ENCODE measurements at places on chromosomes 7 and 10. TPM values are rescaled to one million over a fixed set of nuclear protein-coding genes. Genes with fewer than 3 reads are reported as not detected.

The MALSU1 gene
- 81.4 TPM for total RNA-seq

GRCh38 chr10:79026341-79026761 lies 42.4 kb upstream of the ZMIZ1 start:
- H3K4me3 ChIP-seq, result no peak overlapping the region
- H3K27ac ChIP-seq, result no peak overlapping the region

GRCh38 chr7:139725077-139725476 lies 52.7 kb downstream of the HIPK2 start:
- no peak for DNase-seq
- no peak overlapping the region for H3K27ac ChIP-seq
- H3K4me3 ChIP-seq, result no peak overlapping the region

DNA sequence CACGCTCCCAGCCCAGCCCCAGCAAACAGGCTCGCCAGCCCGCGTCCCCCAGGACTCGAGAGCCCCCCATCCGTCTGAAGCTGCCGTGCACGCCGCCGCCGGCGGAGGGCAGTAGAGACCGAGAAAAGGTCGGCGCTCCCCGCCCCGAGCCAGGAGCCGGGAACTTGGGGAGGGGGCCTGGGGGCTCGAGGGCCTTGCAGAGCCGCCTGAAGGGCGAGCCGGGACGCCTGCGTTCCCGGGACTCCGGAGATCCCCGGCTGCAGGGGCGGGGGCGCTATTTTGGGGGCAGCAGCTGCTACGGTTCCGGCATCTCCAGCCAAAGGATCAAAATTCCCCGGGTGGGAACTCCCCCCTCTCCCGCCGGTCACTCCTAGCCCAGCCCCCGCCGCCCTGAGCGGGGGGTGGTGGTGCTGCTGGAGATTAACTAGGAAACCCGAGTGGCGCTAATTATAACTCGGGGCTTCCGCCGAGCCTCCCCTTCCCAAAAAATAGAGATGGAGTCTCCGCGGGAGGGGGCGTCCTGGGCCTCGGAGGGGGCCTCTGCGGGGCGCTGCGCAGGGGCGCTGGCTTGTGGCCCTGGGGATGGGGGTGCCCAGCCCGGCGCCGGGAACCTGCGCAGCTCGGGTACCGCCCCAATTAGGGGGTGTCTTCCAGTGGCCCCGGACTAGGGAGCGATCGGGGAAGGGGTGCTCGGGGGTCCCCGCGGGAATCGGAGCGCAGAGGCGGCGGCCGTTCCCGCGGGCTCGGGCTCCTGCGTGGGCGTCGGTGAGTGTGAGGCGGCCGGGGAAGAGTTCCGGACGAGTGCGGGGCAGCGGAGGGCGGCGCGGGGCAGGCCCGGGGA lies 608 bp downstream of the ACHE start:
- H3K36me3 ChIP-seq, result no peaks in the 10 kb centered on the region
- DNase-seq, result peak; percentile 95
- H3K4me1 ChIP-seq, result peaks cover 32% of the 10 kb centered on the region
- no peak overlapping the region for H3K27ac ChIP-seq
- peak overlapping the region; percentile 58 for H3K4me3 ChIP-seq

The C10orf105 gene
- total RNA-seq, result 0.48 TPM

GRCh38 chr7:33107136-33108066 lies 1.8 kb downstream of the RP9 start:
- H3K27ac ChIP-seq, result no peak overlapping the region
- H3K27me3 ChIP-seq, result peaks cover 36% of the 10 kb centered on the region
- H3K36me3 ChIP-seq, result peaks cover 5% of the 10 kb centered on the region
- peaks cover 17% of the 10 kb centered on the region for H3K4me1 ChIP-seq
- peak overlapping the region; percentile 91 for H3K4me3 ChIP-seq

The PNLIPRP1 gene
- total RNA-seq, result 0.68 TPM

DNA sequence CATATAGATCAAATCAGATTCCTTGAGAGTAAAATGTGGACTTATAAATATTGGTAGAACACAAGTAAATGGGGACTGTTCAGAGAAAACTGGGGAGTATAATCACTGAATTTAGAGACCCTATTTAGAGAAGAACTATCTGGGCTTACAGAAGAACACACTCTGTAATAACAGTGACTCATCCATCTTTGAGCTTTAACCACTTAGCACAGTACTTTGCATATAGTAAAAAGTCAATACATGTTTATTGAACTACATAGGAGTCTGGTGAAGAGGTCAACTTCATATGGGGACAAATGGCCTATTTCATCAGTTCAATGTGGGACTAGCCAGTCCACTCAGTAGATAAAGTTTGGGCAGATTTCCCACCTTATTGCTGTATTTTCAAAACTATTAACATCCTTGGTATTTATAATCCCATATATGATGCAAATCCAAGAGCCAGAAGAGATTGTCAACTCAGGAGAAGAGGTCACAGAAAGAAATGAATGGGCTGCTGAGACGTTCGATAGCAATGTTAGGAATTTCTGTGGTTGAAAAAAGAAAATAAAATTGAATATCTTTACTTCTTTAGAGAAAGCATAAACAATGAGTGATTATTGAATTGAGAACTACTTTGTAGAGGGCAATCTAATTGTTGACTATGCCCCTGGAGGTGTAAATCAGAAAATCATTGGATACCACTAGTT lies 119.3 kb upstream of the CACNA2D1 start:
- no peaks in the 10 kb centered on the region for H3K36me3 ChIP-seq
- DNase-seq, result no peak
- no peak overlapping the region for H3K27ac ChIP-seq
- no peaks in the 10 kb centered on the region for H3K27me3 ChIP-seq

DNA sequence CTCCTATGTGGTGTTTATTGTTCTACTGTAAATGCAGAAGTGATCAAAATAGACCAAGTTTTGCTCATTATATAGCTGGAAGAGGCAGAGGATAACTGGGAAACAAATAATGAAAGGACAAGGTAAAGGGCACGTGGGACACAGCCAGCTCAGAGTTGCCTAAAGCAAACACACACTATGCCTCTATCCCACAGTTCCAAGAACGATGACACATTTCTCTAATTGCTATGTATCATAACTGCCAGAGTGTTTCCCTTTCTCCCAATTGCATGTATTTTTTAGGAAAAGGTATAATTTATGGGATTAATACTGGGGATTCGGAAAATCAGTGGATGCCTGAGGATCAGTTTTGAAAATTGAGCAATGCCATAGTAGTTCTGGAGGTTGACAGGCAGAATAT lies 49.0 kb downstream of the CCDC71L start:
- H3K4me3 ChIP-seq, result no peak overlapping the region
- DNase-seq, result no peak
- H3K27ac ChIP-seq, result no peak overlapping the region
- peaks cover 7% of the 10 kb centered on the region for H3K36me3 ChIP-seq

The ANLN gene
- 81.1 TPM for total RNA-seq

- H3K4me3 ChIP-seq, result no peak overlapping the region
- no peak for DNase-seq
- no peak overlapping the region for H3K27ac ChIP-seq
- H3K27me3 ChIP-seq, result no peaks in the 10 kb centered on the region
- no peaks in the 10 kb centered on the region for H3K4me1 ChIP-seq
- peaks cover 35% of the 10 kb centered on the region for H3K36me3 ChIP-seq
Observed at GRCh38 chr7:25116621-25117020, 8.4 kb downstream of the CYCS start.

GRCh38 chr7:77308792-77309191 lies 107.4 kb downstream of the GSAP start:
- H3K4me3 ChIP-seq, result no peak overlapping the region
- peaks cover 21% of the 10 kb centered on the region for H3K4me1 ChIP-seq
- H3K27ac ChIP-seq, result no peak overlapping the region
- H3K27me3 ChIP-seq, result no peaks in the 10 kb centered on the region
- no peaks in the 10 kb centered on the region for H3K36me3 ChIP-seq
- DNase-seq, result no peak

DNA sequence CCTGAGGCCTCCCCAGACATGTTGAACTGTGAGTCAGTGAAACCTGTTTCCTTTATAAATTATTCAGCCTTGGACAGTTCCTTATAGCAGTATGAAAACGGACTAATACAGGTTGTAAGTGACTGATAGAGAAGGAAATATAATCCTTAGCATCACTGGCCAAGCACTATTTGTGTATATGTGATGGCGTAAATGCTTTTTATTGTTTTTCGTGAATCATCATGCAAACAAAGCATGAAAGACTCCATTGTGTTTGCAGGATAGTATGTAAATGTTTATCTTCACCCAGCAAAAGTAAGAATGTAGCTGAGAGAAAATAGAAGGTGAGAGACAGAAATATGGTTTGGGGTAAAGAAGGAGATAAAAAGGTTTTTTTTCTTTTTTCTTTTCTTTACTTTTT lies 92.5 kb upstream of the LRGUK start:
- H3K27ac ChIP-seq, result 0 out of 2 replicates have a peak overlapping the region, but pooled peaks have one; percentile 41
- no peak overlapping the region for H3K4me3 ChIP-seq
- DNase-seq, result no peak
- peaks cover 4% of the 10 kb centered on the region for H3K27me3 ChIP-seq
- peaks cover 16% of the 10 kb centered on the region for H3K36me3 ChIP-seq

GRCh38 chr7:93029056-93029455 lies 88.7 kb downstream of the SAMD9 start:
- peaks cover 5% of the 10 kb centered on the region for H3K27me3 ChIP-seq
- no peaks in the 10 kb centered on the region for H3K4me1 ChIP-seq
- H3K27ac ChIP-seq, result no peak overlapping the region
- H3K4me3 ChIP-seq, result no peak overlapping the region
- peaks cover 17% of the 10 kb centered on the region for H3K36me3 ChIP-seq

Measured in WTC11 (cell line).